Posterior cingulate gyrus (tissue), 11 donors: ENCODE measurements at places on chromosomes 1 and 21.

DNA sequence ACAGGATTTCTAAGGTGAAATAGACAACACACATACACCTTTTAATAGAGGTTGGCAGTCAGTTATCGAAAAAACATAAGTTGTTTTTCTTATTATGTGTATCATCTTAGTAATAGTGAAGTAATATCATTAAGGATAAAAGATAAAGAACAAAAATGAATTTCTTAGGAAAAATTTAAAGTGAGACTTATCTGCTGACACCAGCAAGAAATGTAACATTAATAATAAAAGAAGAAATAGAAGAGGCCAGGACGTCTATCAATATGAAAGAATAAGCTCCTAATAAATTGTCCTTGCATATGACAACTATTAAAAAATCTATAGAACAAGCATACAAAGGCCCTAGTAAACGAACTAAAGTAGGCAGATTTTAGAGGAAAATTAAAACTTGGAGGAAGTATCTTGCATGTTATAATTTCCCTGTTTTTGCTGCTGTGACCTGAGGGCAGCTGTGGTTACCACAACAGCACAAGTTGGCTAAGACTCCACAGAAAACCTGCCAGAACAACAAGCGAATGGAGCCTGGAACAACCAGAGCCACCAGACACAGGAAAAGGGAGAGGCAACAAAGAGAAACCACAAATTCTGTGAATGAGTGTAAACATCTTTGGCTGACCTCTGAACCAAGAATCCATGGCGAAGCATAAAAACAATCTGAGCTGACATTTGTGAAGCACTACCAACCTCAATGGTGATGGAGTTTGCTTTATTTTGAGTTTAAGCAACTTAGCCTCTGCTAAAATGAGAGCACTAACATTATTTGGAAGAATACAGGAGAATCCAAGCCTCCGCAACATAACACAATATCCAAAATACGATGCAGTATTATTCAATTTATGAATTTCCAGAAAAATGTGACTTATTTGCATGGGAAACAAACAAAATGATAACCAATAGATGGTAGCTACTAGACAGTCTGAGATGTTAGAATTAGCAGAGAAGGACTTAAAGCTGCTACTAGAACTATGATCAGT, 207.5 kb downstream of the KCNT2 start:
- no peak for DNase-seq

GRCh38 chr1:240098534-240098933, 6.9 kb downstream of the FMN2 start:
- DNase-seq: no peak

- DNase-seq: no peak
Observed at GRCh38 chr1:51063121-51063520, 38.9 kb upstream of the C1orf185 start.

DNA sequence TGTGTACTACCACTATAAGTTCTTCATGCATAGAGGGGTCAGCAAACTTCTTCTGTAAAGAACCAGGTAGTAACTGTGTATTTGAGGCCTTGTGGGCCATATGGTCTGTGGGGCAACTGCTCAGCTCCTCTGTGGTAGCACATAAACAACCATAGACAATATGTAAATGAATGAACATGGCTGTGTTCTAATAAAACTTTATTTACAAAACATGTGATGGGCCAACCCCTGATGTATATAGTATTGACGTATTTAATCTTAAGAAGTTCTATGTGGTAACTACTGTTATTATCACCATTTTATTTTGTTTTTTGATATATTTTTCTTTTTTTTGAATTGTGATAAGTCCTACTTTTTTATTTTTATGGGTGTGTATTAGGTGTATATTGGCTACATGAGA, 15.4 kb downstream of the TRAF5 start:
- no peak for DNase-seq

DNA sequence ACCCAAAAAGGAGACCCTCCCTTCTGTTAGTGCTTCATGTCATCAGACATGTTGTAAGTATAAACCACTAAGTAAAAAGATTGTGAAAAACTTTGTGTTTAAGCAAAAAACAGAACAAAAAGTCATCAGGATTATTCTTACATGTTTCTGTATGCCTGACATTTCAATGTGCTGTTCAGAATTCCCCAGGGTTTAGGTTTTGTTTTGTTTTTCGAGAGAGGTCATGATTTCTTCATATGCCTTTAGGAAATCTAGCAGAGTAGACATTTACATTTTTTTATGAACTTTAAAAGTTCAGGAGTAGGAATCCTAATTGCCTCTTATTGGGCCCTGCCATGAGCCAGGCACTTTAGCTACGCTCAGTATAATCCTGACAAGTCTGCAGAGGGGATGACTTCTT, 85.3 kb downstream of the VPS13D start:
- DNase-seq: no peak

- no peak for DNase-seq
Observed at GRCh38 chr1:162040001-162040400, 16.3 kb upstream of the OLFML2B start.

DNA sequence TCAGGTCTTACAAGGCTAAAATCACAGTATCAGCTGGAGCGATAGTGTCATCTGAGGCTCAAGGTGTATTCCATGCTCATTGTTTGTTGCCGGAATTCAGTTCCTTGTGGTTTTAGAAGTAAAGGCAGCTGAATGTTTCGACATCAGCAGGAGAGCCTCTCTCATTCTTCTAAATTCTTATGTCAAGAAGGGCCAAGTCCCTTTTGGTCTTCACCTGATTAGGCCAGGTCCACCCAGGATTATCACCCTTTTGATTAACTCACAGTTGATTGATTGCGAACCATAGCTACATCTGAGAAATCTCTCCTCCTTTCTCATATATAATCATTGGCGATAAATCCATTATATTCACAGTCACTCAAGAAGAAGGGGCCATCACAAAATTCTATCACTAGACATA, 806.7 kb upstream of the PRMT6 start:
- DNase-seq: no peak

DNA sequence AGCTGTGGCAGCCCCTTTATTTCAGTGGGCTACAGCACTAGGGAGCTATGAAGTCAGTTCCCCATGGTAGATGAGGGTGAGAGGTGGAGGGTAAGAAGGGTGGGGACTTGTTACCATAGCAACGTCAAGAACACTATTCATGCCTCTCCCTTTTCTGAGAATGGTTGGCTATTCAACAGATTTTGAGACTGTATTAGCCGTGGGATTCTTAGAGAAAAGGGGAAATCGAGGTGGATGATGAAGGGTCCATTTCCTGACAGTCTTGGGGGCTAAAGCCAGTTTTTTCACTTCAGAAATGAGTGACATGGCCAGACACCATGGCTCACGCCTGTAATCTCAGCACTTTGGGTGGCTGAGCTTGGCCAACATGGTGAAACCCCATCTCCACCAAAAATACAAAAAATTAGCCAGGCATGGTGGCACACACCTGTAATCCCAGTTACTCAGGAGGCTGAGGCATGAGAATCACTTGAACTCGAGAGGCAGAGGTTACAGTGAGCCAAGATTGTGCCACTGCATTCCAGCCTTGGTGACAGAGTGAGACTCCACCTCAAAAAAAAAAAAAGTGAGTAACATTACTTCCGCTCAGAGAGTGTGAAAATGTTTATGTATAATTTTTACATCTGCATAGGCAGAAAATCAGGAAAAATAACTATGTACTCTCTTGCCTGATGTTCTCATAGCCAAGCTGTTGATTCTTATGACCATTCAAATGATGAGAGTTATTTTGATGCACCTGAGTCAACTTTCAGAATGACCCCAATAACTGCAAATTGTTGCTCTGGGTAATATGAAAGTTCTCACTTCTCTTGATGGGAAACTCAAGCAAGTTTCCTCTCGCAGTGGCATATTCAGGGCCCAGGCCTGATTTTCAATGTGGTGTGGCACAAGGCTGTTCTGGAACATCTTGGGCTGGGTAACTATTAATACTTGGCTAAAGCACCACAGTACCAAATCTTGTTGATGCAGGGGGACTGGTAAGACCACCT, 23.2 kb upstream of the RGSL1 start:
- DNase-seq: no peak

DNA sequence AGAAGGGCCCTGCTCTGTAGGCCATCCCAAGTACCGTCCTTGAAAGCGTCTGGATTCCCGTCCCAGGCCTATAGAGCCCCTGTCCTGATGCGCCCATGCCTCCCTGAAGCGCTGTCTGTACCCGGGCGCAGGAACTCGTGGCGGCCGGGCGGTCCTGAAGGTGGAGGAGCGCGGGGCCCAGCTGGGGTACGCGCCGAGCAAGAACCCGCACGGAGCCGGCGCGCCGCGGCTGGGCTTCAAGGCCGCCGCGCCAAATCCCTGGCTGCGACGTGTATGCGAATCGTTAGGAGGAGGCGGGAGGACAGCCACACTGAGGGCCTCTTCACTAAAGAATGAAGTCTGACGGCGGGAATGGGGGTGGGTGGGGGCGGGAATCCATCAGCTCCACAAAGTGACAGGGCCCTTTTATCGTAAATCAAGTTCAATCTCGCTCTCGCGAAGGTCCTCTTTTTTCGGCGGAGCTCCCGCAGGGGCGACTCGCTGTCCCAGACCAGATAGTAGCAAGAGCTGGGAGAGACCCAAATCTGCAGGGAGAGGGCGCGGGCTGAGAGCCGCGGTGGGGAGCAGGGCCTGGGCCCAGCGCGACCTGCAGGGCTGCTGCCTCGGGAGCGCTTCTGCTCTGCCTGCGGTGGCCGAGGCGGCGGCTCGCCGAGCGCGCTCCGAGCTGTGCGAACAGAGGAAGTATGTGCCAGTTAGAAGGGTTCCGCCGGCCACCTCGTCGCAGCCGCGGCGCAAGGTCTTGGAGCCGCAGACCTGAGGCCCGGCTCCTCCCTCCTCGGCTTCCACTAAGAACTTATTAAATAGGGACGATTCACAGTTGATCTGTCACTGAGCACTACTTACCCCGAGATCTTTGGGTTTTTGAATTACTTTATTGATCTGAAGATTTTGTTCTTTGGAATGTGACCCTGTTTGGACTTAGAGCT, 10.4 kb downstream of the BARHL2 start:
- no peak for DNase-seq

DNA sequence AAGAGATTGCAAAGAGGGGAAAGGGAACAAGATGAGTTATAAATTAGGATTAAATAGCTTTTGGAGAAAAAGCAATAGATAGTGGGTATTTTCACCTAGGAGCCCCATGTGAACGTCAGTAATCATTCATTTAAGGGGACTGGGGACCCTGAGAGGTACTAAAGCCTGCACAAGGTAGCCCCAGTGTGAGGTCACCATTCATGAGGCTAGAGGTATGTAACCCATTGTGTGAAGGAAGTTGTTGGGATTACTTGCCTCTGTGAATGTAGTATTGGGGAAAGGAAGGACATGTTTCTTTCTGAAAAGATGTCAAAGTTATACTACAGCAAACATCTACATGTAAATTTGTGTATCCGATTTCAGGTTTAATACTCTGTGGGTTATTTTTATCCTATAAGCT, 276.8 kb downstream of the TBX15 start:
- no peak for DNase-seq

DNA sequence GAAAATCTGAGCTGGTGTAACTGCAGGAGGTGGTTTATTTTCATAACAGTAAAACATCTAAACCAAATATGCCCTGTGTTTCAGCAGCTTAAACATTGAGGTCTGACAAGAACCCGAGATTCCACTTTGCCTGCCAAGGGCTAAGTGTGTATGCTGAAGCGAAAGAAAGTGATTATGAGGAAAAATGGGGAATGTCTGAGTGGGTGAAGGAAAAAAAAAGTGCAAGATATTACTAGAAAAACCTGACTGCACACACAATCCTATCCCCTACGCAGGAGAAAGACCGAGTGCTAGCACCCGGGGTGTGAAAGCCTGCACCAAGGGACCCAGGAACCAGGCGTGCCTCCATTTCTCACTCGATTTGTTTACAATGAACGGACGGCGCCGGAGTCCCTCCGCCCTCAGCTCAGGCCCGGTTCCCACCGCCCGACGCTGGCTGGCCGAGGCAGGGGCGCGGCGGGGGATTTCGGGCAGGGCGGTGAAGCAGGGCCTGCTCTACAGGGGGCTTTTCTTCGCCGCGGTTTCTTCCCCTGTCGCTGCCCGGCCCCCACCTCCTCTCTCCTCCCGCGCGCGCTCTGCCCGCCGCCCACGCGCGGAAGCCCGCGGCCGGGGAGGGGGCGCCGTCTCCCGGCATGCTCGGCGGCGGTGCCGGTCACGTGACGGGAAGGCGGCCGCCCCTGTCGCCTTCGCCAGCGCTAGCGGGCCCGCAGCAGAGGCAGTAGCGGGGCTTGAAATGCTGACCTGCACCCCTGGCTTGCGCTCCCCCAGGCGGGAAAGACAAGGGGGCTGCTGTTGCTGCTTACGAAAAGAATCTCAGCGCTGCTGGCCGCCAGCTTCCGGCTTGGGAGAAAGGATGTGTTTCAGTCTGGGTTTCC, 35.9 kb downstream of the ITPKB start:
- peak; percentile 93 for DNase-seq

- no peak for DNase-seq
Observed at GRCh38 chr1:68459796-68460195, 10.0 kb upstream of the RPE65 start.

GRCh38 chr1:203440771-203441170, 34.8 kb upstream of the PRELP start:
- peak; percentile 96 for DNase-seq

DNA sequence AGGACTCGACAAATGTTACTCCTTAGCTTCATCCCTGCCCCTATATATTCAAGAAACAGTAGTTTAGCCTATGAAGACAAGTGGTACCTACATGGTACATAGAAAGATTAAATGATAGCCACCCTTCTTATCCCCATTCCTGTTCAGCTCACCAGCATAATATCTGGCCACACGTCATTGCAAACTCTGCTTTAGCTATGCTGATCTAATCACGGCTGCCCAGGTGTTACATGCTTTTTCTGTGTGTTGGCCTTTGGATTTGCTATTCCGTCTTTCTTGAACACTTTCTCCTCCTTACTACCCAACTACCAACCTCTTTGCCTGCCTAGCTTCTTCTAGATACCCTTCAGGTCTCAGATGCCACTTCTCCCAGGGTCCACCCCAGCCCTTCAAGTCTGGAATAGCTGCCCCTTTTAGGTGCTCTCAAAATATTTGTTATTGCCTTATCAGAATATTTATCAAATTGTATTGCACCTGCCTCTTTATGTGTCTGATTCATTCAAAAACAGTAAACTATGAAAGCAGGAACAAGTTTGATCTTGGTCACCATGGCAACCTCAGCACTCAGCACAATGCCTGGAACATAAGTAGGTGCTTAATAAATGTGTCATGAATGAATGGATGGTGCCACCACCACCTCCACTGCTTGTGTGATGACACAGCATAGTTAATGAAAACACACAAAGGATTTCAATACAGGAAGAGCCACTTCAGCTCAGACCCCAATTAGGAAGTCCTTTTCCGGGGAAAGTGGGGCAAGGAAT, 11.4 kb upstream of the DNASE2B start:
- no peak for DNase-seq

GRCh38 chr1:180270530-180271271, 40.6 kb downstream of the LHX4 start:
- DNase-seq: peak; percentile 86

DNA sequence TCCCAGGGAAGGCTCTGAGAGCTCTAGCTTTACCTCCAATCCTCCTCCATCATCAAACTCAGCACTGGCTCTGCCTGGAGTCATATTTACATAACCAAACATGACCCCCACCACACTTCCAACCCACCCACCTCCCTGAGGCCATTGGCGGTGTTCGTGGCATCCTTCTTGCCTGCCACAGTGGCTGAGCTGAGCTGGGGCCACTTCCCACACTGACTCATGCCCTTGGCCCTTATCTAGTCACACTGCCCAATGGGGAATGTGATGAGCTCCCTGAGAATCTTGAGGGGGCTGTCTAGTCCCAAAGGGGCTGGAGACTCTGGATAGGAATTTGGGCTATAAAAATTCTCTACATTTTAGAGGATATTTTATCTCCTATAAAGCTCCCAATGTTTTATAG, 230.9 kb upstream of the IRF2BP2 start:
- DNase-seq: no peak

- no peak for DNase-seq
Observed at GRCh38 chr1:146035048-146035423, 13.5 kb upstream of the HJV start.
